ENCODE measurements at places on chromosomes 6 and 20.
A peak's percentile ranks its signal among the peaks of the same experiment; 100 is the strongest.

GRCh38 chr6:125549202-125549884, 200.1 kb upstream of the HEY2 start:
- DNase-seq: no peak

- peak; percentile 35 for DNase-seq
Measured at GRCh38 chr20:1595333-1595732, 24.5 kb downstream of the SIRPB1 start.

- no peak for DNase-seq
Measured at GRCh38 chr6:107656401-107656800, 166.5 kb downstream of the SOBP start.

GRCh38 chr6:161355696-161356095, 81.8 kb upstream of the AGPAT4 start:
- DNase-seq: no peak

DNA sequence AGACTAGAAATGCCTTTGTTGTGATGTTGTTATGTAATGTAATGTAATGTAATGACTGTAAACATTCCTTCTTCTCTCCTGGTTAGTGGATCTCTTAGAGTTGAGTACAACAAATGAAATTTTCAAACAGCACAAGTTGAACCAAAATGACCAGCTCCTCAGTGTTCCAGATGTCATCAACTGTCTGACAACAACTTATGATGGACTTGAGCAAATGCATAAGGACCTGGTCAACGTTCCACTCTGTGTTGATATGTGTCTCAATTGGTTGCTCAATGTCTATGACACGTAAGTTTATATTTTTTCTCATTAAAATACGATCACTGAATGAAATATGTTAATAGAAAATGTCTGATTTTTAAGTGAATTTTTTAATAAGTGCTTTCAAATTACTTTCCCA, 496.7 kb downstream of the UTRN start:
- DNase-seq: no peak
